ENCODE measurements at places on chromosomes 5 and 9. TPM values are rescaled to one million over a fixed set of nuclear protein-coding genes. Genes with fewer than 3 reads are reported as not detected.

GPR150 gene
- polyA plus RNA-seq: 0.42 TPM

DNA sequence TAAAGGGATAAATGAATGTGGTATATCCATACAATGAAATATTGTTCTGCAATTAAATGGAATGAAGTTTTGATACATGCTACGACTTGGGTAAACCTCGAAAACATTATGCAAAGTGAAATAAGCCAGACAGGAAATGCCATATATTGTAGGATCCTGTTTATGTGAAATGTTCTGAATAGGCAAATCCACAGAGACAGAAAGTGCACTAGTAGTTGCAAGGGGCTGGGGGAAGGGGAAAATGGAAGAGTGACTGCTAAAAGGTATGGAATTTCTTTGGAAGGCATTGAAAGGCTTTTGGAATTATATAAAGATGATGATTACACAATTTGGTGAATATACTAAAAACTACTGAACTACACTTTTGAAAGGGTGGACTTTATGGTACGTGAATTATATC, 97.0 kb downstream of the FOXD1 start:
- no peak for DNase-seq

GRCh38 chr5:104431002-104431620, 868.5 kb upstream of the NUDT12 start:
- no peak for DNase-seq

DNA sequence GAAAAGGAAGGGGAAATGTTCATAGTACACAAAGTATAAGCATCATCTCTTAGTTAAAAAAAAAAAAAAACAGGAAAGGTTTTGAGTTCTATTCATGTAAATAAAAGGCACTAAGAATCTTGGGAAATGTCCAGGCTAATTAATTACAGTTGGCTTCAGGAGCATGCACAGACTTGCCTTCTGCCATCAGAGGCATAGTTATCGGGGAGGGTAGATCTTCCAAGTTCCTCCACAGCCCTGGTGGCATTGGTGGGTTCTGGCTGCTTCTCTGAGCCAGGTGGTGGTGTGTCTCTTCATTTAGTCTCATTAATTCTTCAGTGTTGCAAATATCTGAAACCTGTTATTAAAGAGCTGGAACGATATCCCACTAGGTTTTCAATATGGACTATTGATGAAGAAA, 85.2 kb downstream of the TMEM252 start:
- DNase-seq: no peak

DNA sequence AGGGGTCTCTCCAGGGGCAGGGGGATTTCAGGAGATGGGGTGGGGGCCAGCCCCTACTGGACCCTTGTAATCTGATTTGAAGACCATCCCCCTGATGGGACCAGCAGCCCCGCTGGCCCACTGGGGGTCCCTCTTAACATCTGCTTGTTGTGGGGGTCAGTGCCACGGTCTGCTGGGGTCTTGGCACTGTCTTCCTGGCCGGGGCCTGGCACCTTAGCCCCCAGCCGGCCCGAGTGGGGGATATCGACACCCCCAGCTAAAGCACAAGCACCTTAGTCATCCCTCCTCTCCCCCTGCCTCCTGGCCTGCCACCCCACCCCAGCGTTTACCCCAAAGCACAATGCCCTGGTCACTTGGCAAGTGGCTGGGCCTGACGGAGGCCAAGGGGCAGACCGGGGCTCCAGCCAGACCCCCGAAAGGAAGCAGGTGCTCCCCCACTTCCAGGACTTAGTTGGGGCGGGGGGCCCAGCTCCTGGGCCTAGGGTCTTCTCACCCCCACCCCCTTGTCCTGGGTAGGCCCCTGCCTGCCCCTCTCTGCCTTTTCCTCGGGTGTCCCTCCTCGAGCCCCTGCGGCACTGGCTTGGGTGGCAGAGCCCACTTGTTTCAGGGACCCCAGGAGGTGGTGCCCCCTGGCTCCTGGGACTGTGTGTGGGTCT, 1.4 kb upstream of the NFX1 start:
- DNase-seq: no peak

- DNase-seq: no peak
Observed at GRCh38 chr5:51599587-51599986, 216.3 kb downstream of the ISL1 start.

DNA sequence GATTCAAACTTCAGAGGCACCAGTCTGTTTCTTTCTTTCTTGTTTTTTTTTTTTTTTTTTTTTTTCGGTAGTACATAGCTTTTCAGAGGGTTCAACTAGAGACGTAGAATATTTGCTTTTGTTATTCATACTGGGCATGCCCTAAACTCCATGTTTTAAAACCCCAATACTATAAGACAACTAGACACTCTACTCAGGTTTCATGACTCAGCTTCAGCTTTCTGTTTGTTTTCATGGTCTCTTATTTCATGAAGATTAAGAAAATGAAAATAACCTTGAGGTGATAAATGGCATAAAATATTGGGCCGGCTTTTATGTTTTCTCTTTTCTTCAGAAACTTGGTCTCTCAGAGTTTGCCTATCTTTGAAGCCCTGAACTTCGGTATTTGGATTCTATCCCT, 2126.3 kb upstream of the ACO1 start:
- DNase-seq: no peak

GRCh38 chr9:89905606-89906338, 301.0 kb downstream of the GADD45G start:
- DNase-seq: no peak

DNA sequence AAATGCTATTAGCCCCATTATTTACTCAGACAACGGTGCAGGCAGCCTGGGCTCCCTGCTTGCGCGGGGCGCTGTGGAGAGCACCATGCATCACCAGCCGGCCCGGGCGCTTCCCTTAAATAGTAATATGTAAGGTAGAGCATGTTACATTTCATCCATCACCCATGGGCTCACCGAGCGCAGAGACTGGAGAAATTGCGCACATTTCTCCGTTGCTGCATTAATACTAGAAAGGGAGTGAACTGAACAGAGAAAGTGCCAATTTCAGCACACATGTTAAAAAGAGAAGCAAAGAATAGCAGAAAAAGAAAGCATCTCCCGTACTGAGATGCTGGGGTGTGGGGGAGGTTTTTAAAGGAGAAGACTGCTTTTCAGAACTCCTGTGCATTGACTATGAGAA, 400.3 kb downstream of the ZSWIM6 start:
- no peak for DNase-seq

SPINK6 gene
- not detected for polyA plus RNA-seq

DNA sequence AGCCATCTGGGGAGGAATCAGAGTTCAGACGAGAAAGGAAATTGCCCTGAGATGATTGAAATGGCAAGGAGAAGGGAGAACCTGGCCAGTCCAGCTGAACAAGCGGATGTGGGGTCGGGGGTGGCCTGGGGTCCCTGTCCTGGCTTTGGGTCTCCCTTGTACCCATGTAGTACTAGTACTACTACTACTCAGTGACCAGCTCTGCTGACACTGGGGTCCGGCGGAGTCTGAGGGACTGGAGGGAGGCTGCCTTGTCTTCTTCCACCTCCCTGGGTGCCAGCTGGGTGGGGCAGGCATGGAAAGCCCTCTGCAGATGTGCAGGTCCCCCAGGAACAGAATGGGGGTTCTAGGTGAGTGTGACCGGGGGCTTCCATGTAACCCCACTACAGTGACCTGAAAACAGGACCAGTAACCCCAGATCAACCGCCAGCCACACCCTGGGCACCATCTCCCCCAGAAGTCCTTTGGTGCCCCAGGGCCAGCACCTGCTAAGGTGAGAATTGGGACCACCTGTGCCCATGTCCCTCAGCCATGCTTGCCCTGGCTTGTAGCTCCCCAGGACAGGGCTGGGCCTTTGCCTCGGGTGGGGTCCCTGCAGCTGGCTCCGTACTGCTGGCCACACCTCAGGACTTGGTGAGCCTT, 89.1 kb upstream of the COL5A1 start:
- no peak for DNase-seq

DNA sequence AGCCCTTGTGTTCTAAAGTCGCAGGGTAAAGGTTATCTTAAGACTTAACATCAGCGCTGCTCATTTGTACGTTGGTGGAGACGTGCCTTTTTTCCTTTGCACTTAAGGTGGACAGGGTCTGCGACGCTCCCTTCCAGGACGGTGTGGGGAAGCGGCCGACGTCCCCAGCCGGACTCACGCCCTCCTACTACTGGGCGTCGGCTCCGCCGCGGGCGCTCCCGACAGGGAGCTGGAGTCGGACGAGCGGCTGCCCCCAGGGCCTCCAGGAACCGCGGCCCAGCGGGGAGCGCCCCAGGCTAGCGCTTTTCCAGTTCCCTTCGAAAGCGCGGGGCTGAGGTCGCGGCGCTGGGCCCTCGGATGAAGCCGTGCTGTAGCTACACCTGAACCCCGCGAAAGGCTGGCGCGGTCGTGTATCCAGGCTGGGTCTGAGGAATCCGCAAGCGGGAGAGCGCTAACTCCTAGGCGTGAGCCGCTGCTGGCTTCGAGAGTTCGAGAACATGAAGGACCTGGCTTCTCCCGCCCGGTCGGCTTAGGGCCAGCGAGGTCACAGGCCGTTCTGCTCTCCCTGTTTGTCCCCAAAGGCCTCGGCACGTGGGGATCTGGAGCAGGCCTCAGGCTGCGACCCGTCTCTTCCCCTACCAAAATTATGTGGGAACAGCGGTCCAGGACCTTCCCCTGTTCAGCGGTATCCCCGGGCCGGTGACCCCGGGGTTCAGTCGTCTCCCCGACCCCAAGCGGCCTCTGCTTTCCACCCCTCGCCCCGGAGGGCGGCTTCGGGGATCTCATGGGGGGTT, 3.8 kb upstream of the DMRT3 start:
- no peak for DNase-seq

GRCh38 chr9:110135846-110136245, 72.1 kb downstream of the C9orf152 start:
- no peak for DNase-seq

ISL1 gene
- 3.8 TPM for polyA plus RNA-seq

- DNase-seq: no peak
Observed at GRCh38 chr5:43231977-43232376, 40.0 kb downstream of the NIM1K start.
